Stomach (tissue), 19 donors: ENCODE measurements at places on chromosomes 2 and 18. TPM values are rescaled to one million over a fixed set of nuclear protein-coding genes. Genes with fewer than 3 reads are reported as not detected.
A peak's percentile ranks its signal among the peaks of the same experiment; 100 is the strongest.

- H3K27ac ChIP-seq: no peak overlapping the region
- H3K4me3 ChIP-seq: no peak overlapping the region
- DNase-seq: no peak
- no peaks in the 10 kb centered on the region for H3K27me3 ChIP-seq
- H3K4me1 ChIP-seq: no peaks in the 10 kb centered on the region
- H3K36me3 ChIP-seq: no peaks in the 10 kb centered on the region
Measured at GRCh38 chr2:204203704-204204103, 267.1 kb downstream of the ICOS start.

- DNase-seq: no peak
- H3K4me1 ChIP-seq: no peaks in the 10 kb centered on the region
- no peak overlapping the region for H3K27ac ChIP-seq
- no peaks in the 10 kb centered on the region for H3K36me3 ChIP-seq
- no peaks in the 10 kb centered on the region for H3K27me3 ChIP-seq
- H3K4me3 ChIP-seq: no peak overlapping the region
Measured at GRCh38 chr2:146523196-146523595, 1321.6 kb upstream of the ACVR2A start.

DNA sequence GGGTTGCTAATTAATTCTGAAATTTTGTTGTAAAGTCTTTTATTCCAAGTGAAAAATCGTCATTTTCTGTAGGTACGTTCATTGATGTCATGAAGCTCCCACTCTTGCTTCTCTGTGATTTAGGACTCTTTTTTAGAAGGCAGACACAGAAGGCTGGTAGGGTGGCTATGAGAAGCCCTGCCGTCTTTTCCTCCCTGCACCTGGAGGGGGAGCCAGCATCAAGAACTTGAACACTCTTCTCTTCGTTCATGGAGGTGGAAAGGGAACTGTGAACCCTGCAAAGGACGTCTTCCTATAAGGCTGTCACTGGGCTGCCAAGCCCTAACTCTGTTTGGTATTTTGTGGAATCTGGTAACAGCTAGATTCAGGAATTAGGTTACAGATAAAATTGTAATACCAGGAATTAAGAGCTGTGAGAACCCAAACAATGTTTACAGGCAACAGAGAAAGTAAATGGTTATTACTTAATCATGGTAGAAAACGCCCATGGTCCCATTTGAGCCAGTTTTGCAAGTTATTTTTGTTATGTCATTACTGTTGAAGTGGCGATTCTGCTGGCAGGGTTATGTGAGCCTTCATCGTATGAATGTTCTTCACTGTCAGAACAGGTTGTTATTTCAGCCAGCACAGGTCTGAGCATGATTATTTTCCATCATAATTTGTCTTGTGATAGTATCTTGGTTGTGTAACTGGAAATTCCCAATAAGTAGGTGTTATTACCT, 112.2 kb downstream of the OSBPL6 start:
- no peaks in the 10 kb centered on the region for H3K36me3 ChIP-seq
- H3K4me3 ChIP-seq: no peak overlapping the region
- H3K4me1 ChIP-seq: no peaks in the 10 kb centered on the region

GRCh38 chr2:11683966-11684365, 14.0 kb upstream of the NTSR2 start:
- H3K4me1 ChIP-seq: peaks cover 17% of the 10 kb centered on the region
- H3K27me3 ChIP-seq: no peaks in the 10 kb centered on the region
- DNase-seq: no peak
- no peak overlapping the region for H3K27ac ChIP-seq

GRCh38 chr2:144583741-144584453, 64.0 kb upstream of the ZEB2 start:
- DNase-seq: no peak
- no peaks in the 10 kb centered on the region for H3K36me3 ChIP-seq
- H3K4me3 ChIP-seq: no peak overlapping the region
- no peak overlapping the region for H3K27ac ChIP-seq

DNA sequence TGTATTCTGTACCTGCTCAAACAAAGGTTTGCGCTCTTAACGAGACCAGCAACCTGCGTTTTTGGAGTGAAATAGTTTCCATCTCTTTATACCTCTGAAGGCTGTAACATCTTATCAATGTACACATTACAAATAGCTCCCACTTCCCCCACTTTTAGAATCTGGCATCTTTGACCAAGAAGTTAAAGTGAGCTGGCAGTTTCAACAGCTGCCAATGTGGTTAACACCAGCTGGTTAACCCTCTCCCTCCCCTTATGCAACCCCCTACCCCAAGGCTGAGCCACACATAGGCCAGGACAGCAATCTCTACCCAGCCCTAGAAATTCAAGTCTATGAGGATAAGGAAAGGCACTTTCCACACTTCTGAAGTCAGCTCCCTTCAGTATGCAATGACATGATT, 2.2 kb upstream of the SERTAD2 start:
- H3K4me1 ChIP-seq: peaks cover 32% of the 10 kb centered on the region
- no peak for DNase-seq
- no peaks in the 10 kb centered on the region for H3K36me3 ChIP-seq

DNA sequence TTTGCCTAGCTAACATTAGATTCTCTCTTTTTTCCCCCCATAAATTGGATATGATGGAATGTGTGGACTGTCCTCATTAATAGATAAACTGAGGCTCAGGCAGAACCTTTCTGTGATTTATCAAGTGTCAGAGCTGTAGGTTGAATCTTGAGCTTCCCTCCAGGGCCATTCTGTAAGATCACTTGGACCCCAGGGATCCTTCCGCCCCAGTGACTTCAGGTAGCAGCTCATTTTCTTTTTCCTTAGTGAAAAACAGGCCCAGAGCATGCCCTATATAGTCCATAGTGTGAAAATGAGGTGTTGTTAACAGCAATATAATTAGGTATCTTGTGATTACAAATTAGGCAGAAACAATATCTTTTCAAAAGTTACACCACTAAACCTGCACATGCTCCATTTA, 269.7 kb downstream of the ZNF385B start:
- H3K36me3 ChIP-seq: no peaks in the 10 kb centered on the region
- no peak overlapping the region for H3K27ac ChIP-seq
- no peak overlapping the region for H3K4me3 ChIP-seq
- no peak for DNase-seq
- no peaks in the 10 kb centered on the region for H3K27me3 ChIP-seq

GRCh38 chr2:56185582-56186046, 1.8 kb downstream of the CCDC85A start:
- H3K27me3 ChIP-seq: peaks cover 74% of the 10 kb centered on the region
- peak overlapping the region; percentile 59 for H3K4me3 ChIP-seq
- H3K4me1 ChIP-seq: peaks cover 26% of the 10 kb centered on the region
- H3K27ac ChIP-seq: peak overlapping the region; percentile 43
- no peaks in the 10 kb centered on the region for H3K36me3 ChIP-seq

- no peaks in the 10 kb centered on the region for H3K36me3 ChIP-seq
- no peaks in the 10 kb centered on the region for H3K27me3 ChIP-seq
- H3K4me1 ChIP-seq: peaks cover 17% of the 10 kb centered on the region
- peak overlapping the region; percentile 86 for H3K27ac ChIP-seq
- DNase-seq: no peak
Measured at GRCh38 chr2:235639885-235640284, 146.0 kb downstream of the AGAP1 start.

GRCh38 chr18:79395761-79396404, at the start of gene NFATC1:
Gene NFATC1, plus strand, starts transcription at chr18:79395930. Its CDS starts 295 bp downstream, at chr18:79396225.
- peaks cover 41% of the 10 kb centered on the region for H3K4me1 ChIP-seq
- H3K27ac ChIP-seq: peak within 1 kb of the TSS; percentile 85
- H3K27me3 ChIP-seq: peaks cover 3% of the 10 kb centered on the region
- no peaks in the 10 kb centered on the region for H3K36me3 ChIP-seq
- H3K4me3 ChIP-seq: peak within 1 kb of the TSS; percentile 54

- no peak overlapping the region for H3K27ac ChIP-seq
- no peak for DNase-seq
- peaks cover 85% of the 10 kb centered on the region for H3K4me1 ChIP-seq
- no peak overlapping the region for H3K4me3 ChIP-seq
Measured at GRCh38 chr2:234991290-234991689, 39.5 kb downstream of the SH3BP4 start.

DNA sequence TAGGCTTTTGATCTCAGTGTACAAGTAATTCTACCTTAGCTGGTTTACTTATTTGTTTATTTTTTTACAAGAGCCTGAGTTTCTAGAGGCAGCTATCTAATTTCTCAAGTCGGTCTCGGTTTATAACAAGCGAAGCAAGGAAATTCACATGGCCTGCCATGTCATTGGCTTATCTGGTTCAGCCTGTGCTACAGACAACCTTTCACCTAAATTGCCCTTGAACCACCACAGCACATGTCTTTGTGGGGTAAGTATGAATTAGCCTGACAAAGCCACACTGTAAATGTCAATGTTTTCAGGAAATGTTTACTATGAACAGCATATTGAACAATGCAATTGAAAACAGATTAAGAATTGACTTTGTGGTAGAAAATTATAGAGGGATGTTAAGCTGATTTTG, 167.1 kb downstream of the PID1 start:
- H3K36me3 ChIP-seq: no peaks in the 10 kb centered on the region
- H3K27ac ChIP-seq: no peak overlapping the region
- no peaks in the 10 kb centered on the region for H3K27me3 ChIP-seq
- DNase-seq: no peak
- H3K4me3 ChIP-seq: no peak overlapping the region

DNA sequence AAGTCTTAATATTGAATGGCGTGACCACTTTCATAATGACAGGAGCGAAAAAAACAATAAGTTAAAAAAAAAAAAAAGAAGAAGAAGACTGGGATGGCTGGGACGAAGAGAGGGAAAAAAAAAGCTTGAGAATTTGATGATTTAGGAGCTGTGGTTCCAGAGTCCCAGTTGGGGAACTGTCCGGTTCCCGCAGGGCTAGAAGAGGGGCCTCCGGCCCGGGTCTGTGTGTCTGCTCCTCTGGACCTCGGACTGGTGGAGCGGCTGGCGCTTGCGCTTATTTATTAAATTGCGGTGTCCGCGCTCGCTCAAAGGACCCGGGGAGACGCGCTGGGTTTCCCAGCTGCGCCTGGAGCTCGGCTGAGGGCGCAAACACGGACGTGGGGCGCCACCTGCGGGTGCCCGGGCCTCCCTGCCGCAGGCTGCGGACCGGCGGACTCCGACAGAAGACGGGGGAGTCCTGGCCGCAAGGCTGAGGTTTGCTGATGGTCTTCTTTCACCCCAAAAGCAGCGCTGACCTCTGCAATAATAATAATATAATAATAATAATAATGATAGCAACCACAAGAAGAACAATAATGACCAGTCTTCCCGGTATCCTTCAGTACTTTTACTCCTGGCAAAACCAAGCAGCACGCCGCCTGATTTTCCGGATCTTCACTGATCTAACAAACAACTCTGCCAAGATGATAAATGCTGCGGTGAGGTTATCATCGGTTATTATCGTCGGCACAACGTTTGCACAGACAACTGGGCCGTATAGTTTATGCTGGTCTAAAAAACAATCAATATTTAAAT, at the start of gene CBLN2:
CBLN2 (minus strand) TSS at position 251 of the 795 bp plus-strand sequence. CDS start 2,182 bp downstream, outside the sequence.
- no peak within 1 kb of the TSS for H3K27ac ChIP-seq
- no peaks in the 10 kb centered on the region for H3K36me3 ChIP-seq
- H3K27me3 ChIP-seq: peaks cover 6% of the 10 kb centered on the region
- DNase-seq: peak; percentile 91

DNA sequence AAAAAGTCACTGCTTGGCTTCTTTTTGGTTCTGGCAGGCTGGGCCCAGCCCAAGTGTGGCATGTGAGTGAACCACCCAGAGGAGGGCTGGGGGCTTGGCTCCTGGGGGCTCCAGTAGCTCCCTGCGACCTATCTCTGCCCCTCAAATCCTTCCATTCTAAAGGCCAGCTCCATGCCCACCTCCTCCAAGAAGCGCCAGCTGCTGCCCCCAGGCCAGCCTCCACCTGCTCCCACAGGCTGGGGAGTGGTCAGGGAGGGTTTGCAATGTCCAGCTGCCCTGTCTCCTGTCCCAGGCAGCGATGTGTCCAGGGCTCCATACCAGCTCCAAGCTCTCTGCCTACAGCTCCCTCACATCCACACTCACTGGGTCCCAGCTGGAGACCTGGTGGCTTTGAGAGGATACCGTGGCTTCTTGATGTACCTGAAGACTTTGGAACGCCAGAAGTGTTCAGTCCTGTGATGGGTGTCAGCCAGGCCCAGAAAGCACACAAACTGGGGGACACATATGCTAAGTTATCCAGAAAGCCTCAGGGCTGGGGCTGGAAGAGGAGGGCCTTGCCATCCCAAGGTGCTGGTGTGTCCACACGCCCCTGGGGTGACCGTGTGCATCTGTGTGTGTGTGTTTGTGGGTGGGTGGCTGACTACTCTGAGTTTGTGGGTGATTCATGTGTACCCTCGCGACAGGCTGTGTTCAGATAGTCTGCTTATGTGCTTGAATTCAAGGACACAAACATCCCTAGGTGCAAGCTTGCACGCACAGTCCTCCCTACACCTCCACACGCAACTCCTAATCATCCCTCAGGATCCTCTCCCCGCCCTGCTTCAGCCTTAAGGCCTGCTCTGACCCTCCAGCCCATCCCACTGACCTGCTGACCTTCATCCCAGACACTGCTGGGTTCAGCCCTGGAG, 33.4 kb downstream of the ZFP36L2 start:
- peak; percentile 49 for DNase-seq
- peak overlapping the region; percentile 94 for H3K27ac ChIP-seq

- DNase-seq: no peak
- no peak overlapping the region for H3K4me3 ChIP-seq
- H3K27ac ChIP-seq: no peak overlapping the region
- H3K36me3 ChIP-seq: no peaks in the 10 kb centered on the region
- H3K4me1 ChIP-seq: peaks cover 5% of the 10 kb centered on the region
- H3K27me3 ChIP-seq: no peaks in the 10 kb centered on the region
Measured at GRCh38 chr2:157194844-157195243, 62.7 kb upstream of the GALNT5 start.

DNA sequence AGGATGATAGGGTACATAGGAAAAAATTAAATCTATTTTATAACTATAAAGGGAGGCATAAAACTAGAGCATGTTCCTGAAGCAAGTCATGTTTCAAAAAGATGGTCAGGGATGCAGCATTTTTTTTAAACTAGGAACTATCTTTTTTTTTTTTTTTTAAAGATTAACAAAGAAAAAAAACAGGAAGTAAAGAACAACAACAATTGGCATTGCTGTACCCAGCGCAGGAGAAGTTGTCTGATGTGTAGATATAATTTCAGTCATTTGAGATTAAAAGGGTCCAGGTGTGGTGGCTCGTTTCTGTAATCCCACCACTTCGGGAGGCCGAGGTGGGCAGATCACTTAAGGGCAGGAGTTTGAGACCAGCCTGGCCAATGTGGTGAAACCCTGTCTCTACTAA, 41.5 kb downstream of the PMAIP1 start:
- no peak overlapping the region for H3K4me3 ChIP-seq
- H3K27ac ChIP-seq: no peak overlapping the region
- no peaks in the 10 kb centered on the region for H3K36me3 ChIP-seq
- DNase-seq: no peak
- no peaks in the 10 kb centered on the region for H3K27me3 ChIP-seq

- H3K27me3 ChIP-seq: no peaks in the 10 kb centered on the region
- peak overlapping the region; percentile 94 for H3K27ac ChIP-seq
- no peak overlapping the region for H3K4me3 ChIP-seq
- no peaks in the 10 kb centered on the region for H3K36me3 ChIP-seq
- peak; percentile 52 for DNase-seq
- H3K4me1 ChIP-seq: peaks cover 11% of the 10 kb centered on the region
Measured at GRCh38 chr2:113078350-113078839, 10.6 kb downstream of the IL1F10 start.

CABLES1 gene
- polyA plus RNA-seq: 5.6 TPM

RBM43 gene
- 2.6 TPM for polyA plus RNA-seq

SCG2 gene
- 4.2 TPM for polyA plus RNA-seq

LINC00305 gene
- not detected for polyA plus RNA-seq

NYAP2 gene
- 0.03 TPM for polyA plus RNA-seq

CETN1 gene
- not detected for polyA plus RNA-seq
